Stimulated activated CD4-positive, alpha-beta T cell treated with anti-CD3 and anti-CD28 coated beads, Interleukin-1b, Interleukin-23, amount 100 ng/mL, for 4 hours (primary cell): ENCODE measurements at places on chromosomes 1 and 21.

DNA sequence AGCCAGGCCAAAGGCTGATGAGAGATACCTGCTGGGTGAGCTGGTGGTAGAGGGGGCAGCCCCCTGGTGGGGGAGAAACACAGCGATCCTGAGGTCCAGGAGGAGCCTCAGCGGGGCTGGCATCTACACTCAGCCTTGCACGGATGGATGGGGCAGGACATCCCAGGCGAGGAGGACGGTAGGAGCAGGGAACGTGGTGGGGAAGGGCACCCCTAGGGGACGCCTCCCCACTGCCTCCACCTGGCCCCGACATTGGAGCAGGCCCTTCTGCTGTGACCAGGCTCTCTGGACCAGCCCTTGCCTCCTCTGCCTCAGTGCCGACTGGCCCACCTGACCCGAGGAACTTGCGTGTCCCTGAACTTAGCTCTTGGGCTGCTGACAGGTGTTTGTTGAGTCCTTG is 6.4 kb upstream of the MMEL1 start:
- DNase-seq: no peak

GRCh38 chr21:14918527-14918926 is 146.3 kb downstream of the NRIP1 start:
- no peak for DNase-seq

GRCh38 chr1:9388335-9389180 is 95.9 kb downstream of the SPSB1 start:
- no peak for DNase-seq

DNA sequence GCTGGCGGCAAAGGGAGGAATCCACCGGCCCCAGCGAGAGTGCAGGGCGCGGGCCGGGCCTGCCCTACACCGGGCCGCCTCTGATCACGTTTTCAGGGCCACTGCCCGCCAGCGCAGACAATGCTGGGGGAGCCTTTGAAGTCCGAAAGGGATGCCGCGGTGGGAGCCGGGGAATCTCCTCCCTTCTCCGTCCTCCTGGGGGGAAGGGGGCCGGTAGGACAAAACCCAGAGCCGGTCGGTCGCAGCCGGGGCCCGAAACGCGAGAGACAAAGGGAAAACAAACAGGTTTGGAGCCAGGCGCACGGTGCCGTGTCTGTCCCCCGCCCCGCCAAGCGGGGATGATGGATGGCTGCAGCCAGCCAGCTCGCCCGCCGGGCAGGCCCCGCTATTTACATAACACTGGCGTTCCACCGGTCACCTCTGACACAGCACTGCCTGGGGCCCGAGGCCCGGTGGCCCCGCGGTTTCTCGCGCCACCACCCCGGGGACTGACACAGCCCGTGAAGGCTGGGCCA is 92.0 kb downstream of the CASZ1 start:
- no peak for DNase-seq

- no peak for DNase-seq
Observed at GRCh38 chr1:221809091-221810029, 67.5 kb upstream of the DUSP10 start.

GRCh38 chr1:1050577-1051052 is 23.5 kb downstream of the RNF223 start:
- no peak for DNase-seq

DNA sequence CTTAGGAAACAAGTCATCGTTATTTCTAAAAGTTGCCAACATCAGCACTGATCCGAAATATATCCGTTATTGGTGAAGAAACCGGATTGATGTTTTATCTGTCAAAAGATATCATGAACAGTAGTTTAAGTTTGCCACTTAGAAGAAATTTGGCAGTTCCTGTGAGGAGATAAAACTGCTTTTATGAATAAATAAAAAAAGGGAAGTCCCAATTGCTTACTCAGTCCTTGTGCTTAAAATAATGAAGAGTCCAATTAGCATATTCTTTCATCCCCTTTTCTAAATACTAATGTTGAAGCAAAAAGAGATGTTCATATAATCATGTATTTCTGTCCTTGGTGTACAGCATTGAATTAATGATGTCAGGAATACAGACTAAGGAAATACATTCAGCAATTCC is 164.6 kb downstream of the NCAM2 start:
- DNase-seq: no peak

- DNase-seq: peak; percentile 27
Observed at GRCh38 chr1:33086384-33086850, 5.5 kb downstream of the AZIN2 start.

DNA sequence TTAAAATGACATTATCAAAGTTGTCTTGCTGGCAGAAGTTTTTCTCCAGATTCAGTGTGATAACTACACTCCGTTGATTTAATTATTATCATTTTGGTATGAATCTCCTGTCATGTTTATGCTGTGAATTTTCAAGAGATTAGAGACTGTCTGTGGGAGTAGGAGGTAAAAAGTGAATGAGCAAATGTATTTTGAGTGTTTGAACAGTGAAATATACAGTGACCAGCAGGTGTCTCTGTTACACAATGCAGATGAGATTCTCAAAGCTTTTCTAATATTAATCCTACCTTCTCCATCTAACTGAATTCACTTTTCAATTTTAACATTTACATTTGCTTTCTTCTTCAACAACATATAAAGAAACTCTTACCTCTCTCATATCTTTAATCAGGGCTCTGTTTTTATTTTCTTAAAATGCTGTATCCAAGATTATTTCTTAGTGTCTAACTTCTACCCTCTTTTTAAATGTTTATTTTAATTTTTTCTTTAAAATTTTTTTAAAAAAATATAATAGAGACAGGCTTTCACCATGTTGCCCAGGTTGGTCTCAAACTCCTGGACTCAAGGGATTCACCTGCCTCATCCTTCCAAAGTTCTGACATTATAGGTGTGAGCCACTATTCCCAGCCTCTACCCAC is 20.9 kb upstream of the HSPA13 start:
- DNase-seq: no peak

GRCh38 chr1:27341525-27342252 is at the start of gene SYTL1:
SYTL1 (plus strand) TSS chr1:27342022; CDS start chr1:27345335, 3,313 bp downstream.
- DNase-seq: peak; percentile 42

- DNase-seq: no peak
Observed at GRCh38 chr1:119136401-119136800, 4.1 kb downstream of the WARS2 start.

DNA sequence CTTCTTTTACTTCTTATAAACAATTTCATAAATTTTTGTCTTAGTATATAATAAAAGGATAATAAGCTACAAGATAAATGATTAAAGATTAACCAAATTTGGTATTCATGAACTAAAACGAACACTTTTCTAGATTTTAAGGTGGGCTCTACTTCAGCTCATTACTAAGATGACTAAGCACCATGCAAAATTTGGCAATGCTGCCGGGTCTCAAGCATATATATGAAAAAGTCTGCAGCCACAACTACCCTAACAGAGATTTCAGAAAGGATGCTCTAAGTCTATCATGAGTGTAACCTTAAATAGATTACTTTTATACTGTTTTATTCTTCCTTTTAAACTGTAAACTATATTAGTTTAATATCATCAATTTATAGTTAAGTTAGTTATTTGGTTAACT is 47.8 kb downstream of the BRWD1 start:
- DNase-seq: no peak

- DNase-seq: peak; percentile 73
Observed at GRCh38 chr1:27388337-27389005, 4.0 kb upstream of the GPR3 start.

GRCh38 chr1:147478521-147478920 is 62.8 kb upstream of the BCL9 start:
- DNase-seq: no peak

DNA sequence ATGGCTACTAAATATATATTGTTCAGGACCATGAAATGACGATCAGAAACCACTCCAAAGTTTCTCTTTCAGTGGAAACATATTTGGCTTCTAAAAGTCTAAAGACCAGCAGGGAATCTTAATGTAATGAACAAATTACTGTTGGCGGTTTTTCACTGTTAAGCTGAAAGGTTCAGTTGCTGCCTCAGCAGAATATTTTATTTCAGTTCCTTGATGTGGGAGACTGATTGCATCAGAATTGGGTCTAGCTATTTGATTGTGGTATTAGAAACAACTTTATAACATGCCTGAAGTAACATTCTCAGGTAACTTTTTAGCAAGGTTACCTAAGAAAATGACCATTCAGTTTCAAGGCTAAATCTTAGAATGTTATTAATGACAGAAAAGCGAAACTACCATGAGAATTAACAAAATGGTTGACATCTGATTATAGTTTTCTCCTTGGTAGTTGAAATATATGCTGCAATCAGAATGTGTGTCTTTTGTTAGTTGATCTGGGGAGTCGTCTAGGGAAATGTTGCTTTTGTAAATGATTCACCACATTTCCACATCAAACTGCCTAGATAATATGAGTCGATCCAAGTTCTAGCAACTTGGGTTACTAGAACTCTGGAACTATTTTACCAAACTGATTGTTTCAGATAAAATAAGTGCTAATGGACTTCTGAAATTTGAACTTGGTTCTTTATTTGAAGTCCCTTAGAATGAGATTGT is 200.4 kb downstream of the HMCN1 start:
- DNase-seq: no peak

- DNase-seq: no peak
Observed at GRCh38 chr1:222124602-222125001, 382.7 kb upstream of the DUSP10 start.

GRCh38 chr21:24278711-24279110 is 1328.6 kb downstream of the MRPL39 start:
- DNase-seq: no peak

- no peak for DNase-seq
Observed at GRCh38 chr1:45775794-45776193, 25.3 kb upstream of the IPP start.

DNA sequence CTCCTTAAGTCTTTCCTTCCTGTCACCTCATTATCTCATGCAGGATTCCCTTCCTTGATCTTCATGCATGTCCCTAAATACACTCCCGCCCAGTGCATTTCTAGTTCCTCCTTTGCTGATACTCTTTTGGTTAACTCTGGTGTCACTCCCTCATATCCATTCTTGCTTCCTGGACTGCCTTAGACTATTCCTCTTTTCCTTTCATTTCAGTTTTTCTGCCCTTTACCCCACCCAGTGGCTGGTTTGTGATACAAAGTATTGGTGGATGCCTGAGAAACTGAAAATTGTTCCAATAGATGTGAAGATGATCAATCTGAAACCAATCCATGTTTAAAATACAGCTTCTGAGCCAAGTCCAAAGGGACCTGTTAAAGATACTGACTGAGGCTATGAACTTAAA is 553.8 kb upstream of the CAMK1G start:
- DNase-seq: no peak

- no peak for DNase-seq
Observed at GRCh38 chr1:162060314-162060713, 9.2 kb upstream of the NOS1AP start.

DNA sequence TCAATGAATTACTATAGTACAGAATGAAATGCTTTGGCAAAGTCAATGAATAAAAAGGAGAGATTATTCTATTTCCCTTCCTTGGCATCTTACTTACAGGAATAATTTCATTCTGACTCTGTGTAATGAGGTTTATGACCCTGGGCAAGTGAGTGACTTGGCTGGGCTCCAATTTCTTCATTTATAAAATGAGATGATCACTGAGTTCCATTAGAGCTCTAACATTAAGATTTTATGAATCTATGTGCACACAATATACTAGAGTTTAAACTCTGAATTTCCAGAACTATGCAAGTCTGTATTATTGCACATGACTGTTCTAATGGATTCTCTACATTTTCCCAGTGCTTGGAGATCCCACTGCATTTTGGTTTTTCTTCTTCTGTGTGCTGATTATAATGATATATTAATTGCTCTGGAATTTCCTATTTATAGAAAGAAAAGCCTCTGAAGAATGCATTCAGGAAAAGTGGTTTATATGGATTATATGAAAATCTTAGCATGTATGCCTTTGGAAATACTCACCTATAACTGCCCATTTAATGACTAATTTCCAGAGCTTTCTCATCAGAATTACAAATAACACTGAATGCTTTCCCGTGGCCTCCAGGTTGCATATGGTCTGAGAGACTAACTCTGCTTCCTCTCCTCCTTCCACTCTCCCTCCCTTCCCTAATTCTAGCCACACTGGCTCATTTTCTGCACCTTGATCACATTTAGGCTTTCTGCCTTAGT is 97.4 kb upstream of the CHRM3 start:
- no peak for DNase-seq

GRCh38 chr1:232593717-232594502 is 36.0 kb downstream of the SIPA1L2 start:
- DNase-seq: no peak

DNA sequence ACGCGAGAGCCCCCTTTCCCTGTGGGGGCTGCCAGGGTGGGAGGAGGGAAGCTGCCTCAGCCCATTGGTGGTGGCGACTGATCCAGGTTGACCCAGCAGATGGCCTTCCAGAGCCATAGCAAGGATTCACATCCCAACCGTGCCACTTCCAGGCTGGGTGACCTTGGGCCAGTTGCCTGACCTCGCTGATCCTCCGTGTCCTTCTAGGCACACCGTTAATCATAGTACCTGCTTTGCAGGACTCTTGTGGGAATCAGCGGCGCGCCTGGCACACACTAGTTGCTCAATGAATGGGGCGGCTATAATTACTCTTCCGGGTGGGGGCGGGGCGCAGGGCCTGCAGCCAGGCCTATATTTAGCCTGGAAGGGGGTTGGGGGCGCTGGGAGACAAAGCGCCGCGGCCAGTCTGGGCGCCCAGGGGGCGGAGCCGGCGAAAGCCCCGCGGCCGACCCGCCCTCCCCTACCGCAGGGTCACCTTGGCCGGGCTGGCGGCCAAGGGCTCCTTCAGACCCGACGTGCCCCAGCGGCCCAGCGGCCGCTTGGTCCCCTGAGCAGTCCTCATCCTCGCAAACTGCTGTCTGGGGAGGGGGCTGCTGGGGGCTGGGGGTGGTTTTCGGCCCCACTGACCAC is 5.1 kb downstream of the HSPB7 start:
- peak; percentile 43 for DNase-seq

DNA sequence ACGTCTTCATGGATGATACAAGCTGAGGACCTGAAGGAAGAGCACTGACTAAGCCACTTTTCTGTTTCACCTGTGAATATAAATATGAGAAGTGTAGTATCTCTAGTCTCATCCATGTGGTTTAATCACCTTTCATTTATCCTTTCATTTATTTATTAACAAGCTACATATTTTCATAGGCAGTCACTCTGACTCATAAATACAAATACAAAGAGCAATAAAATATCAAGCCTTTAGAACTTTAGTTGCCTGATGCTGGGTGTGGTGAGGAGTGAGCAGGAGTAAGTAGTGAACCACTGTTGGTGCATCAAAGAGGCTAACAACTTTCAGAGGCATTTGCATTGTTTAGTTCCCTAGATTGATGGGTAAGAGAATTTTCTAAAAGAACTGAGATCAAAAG is 269.0 kb upstream of the C1orf87 start:
- no peak for DNase-seq

DNA sequence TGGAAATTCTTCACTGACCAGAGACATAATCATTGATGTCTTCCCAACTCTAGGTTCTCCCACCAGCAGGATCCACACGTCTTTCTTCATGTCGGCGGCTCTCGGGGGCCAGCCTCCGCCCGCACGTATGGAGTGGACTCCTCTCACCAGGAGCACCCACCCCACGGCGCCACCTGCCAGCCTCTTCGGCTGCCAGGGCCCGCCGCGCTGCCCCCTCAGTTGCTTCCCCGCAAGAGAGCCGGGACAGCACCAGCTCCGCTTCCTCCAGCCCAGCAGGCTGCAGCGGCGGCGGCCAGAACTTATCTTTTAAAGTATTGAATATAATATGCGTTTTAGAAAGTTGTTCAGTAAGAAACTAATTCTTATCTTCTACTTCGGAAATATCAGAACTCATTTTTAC is 273.5 kb downstream of the LIPI start:
- no peak for DNase-seq
